Activated naive CD4-positive, alpha-beta T cell treated with anti-CD3 and anti-CD28 coated beads for 36 hours (primary cell): ENCODE measurements at places on chromosomes 12 and 14. TPM values are rescaled to one million over a fixed set of nuclear protein-coding genes. Genes with fewer than 3 reads are reported as not detected.

- H3K36me3 ChIP-seq, result no peaks in the 10 kb centered on the region
- no peak for DNase-seq
- H3K4me1 ChIP-seq, result peaks cover 4% of the 10 kb centered on the region
- no peak overlapping the region for H3K4me3 ChIP-seq
Observed at GRCh38 chr14:30272848-30273832, 285.8 kb upstream of the G2E3 start.

GRCh38 chr14:104385531-104386101 lies 193.9 kb upstream of the C14orf180 start:
- H3K27me3 ChIP-seq, result no peaks in the 10 kb centered on the region
- no peak overlapping the region for H3K4me3 ChIP-seq
- H3K36me3 ChIP-seq, result peaks cover 3% of the 10 kb centered on the region
- DNase-seq, result no peak

DNA sequence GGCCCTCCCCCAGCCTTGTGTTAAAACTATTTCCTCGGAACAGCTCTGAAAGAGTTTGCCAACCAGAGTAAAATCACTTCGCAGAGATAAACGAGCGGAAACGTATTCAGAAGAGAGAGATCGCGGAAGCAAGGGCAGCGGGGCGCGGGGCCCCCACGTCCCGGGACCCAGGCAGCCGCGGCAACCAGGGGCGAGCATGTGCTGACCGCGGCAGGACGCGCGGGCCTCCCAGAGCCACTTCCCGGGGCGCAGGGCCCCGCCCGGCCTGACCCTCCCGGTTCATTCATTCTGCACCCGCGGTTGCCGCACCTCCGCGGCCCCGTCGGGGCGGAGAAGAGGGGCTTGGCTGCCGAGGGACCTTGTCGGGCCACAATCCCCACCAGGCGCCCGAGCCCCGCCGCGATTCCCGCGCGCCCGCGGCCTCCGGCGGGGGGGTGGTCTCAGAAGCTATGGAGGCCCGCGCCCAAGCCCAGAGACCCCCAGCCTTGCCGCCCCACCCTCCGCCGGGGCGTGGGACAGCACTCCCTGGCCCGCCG lies 598 bp downstream of the UBE2N start:
- peak overlapping the region; percentile 90 for H3K4me3 ChIP-seq
- DNase-seq, result peak; percentile 45
- peak overlapping the region; percentile 91 for H3K27ac ChIP-seq
- peaks cover 6% of the 10 kb centered on the region for H3K36me3 ChIP-seq
- no peaks in the 10 kb centered on the region for H3K27me3 ChIP-seq

The PLA2G1B gene
- not detected for total RNA-seq

DNA sequence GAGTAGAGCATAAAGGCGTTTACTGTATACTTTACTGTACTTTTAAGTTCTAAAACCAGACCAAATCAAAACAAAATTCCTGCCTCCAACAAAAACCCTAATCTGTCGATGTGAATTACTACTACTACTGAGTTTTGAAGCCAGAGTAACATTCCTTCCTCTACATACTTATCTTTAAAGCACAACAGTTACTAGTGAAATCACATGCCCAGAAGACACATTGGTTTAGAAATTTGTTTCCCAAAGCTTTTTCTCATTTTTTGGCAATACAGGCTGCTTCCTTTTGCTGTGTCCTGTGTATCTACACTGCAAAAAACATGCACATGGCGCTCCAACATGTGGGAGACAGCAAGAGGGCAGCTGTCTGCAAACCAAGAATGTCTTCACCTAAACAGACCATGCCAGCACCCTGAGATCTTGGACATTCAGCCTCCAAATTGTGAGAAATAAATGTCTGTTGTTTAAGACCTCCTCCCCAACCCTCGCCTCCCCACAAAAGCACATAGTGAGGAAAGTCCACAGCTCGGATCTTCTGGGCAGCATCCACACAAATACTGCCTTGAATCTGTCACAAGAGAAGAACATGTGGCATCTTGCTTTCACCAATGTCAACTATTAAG lies 21.1 kb downstream of the SETD3 start:
- H3K27me3 ChIP-seq, result no peaks in the 10 kb centered on the region
- no peak overlapping the region for H3K4me3 ChIP-seq
- H3K36me3 ChIP-seq, result peaks cover 32% of the 10 kb centered on the region
- no peak for DNase-seq
- H3K27ac ChIP-seq, result no peak overlapping the region

DNA sequence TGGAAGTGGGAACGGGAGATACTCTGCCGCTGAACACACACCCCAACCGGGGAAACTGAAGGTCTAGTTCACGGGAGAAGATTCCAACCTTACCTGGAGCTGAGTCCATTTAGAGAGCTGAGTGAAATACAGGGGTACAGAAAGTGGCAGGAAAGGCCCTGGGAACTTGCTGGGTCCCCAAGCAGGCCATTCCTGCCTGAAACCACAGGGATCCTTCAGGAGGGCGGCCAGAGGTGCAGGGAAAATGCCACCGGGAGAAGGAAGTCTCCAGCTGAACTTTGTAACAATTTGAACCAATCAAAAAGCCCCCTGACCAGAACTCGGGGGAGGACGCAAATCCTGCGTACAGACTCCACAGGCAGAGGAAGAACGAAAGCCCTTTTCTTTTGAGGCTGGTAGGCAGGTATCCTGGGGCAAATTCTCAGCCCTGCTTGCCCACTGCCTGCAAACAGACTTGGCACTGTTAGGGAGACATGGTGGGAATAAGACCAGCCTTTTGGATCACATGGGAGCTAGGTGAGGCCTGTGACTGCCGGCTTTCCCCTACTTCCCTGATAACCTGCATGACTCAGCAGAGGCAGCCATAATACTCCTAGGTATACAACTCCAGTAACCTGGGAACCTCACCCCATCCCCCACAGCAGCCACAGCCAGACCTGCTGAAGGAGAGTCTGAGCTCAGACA lies 170.9 kb downstream of the SEC23A start:
- DNase-seq, result no peak
- H3K27me3 ChIP-seq, result peaks cover 5% of the 10 kb centered on the region
- H3K4me1 ChIP-seq, result no peaks in the 10 kb centered on the region
- no peaks in the 10 kb centered on the region for H3K36me3 ChIP-seq
- H3K4me3 ChIP-seq, result no peak overlapping the region

GRCh38 chr14:77139540-77140358 lies 1.8 kb downstream of the ZDHHC22 start:
- peak; percentile 60 for DNase-seq
- H3K27ac ChIP-seq, result no peak overlapping the region
- H3K27me3 ChIP-seq, result peaks cover 68% of the 10 kb centered on the region
- no peak overlapping the region for H3K4me3 ChIP-seq
- no peaks in the 10 kb centered on the region for H3K36me3 ChIP-seq
- H3K4me1 ChIP-seq, result peaks cover 20% of the 10 kb centered on the region

GRCh38 chr14:78005325-78005724 lies 164.8 kb upstream of the NRXN3 start:
- DNase-seq, result no peak
- no peak overlapping the region for H3K27ac ChIP-seq
- H3K36me3 ChIP-seq, result peaks cover 1% of the 10 kb centered on the region
- H3K4me3 ChIP-seq, result no peak overlapping the region
- no peaks in the 10 kb centered on the region for H3K27me3 ChIP-seq
- H3K4me1 ChIP-seq, result no peaks in the 10 kb centered on the region

DNA sequence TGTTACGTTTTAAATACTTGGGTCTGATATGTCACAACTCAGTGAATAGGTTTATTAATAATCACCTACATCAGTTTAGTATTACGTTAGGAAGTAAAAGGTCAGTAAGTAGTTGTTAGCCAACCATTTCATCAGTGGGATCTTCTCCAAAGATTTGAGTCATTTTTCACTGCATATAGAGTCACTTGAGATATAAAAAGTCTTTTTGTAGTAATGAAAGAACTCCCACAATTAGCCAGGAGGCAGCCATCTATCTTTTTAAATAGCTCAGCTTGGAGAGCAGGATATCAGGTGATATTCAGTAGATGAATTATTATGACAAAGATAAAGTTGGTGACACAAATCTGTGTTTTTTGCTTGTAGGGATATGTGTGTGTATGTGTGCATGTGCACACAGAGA lies 309.3 kb downstream of the PDZRN4 start:
- DNase-seq, result no peak
- peaks cover 4% of the 10 kb centered on the region for H3K27me3 ChIP-seq
- H3K36me3 ChIP-seq, result no peaks in the 10 kb centered on the region
- no peaks in the 10 kb centered on the region for H3K4me1 ChIP-seq
